ENCODE measurements at places on chromosomes 13 and 19.
A peak's percentile ranks its signal among the peaks of the same experiment; 100 is the strongest.

GRCh38 chr13:20582026-20582425 lies 15.1 kb downstream of the IFT88 start:
- no peak for DNase-seq

GRCh38 chr19:18503337-18503970 lies 18.4 kb downstream of the ELL start:
- DNase-seq = no peak

GRCh38 chr19:49847731-49848696 lies 2.9 kb upstream of the PTOV1 start:
- DNase-seq = no peak

- DNase-seq = no peak
Observed at GRCh38 chr13:30196025-30196424, 111.3 kb downstream of the KATNAL1 start.

DNA sequence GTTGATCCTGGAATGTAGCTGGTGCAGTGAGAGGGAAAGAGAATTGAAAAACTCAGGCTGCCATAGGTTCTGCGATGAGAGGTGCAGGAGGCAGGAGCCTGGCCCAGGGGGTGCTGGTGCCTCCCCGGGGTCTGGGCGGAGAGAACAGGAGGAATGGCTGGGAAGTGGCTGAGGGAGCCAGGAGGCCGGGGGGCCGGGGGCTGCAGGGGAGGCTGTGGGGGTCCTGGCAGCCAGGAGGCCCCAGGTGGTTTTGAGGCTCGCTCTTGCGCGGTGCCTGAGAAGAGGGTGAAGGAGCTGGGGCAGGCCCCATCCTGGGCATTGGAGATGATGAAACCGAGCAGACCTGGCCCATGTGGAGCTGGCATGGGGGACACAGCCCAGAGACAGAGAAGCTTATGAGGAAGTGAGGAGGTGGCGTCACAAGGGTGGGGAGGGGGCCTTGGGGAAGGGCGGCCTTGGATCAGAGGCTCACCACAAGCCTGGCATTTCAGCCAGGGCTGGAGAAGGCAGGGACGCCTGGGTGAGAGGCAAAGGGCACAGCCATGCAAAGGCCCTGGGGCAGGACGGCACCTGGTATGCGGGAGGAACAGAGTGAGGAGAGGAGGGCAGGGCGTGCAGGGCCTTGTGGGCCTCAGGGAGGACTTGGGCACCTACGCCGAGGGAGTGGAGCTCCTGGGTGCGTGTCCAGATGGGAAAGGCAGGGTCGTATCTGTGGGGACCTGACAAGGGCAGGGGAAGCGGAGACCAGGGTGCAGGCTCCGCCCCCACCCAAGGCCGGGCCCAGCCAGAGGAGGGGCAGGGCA lies 1.3 kb upstream of the TEKTIP1 start:
- DNase-seq = no peak

GRCh38 chr19:27774827-27775226 lies 1438.1 kb downstream of the UQCRFS1 start:
- peak; percentile 41 for DNase-seq

DNA sequence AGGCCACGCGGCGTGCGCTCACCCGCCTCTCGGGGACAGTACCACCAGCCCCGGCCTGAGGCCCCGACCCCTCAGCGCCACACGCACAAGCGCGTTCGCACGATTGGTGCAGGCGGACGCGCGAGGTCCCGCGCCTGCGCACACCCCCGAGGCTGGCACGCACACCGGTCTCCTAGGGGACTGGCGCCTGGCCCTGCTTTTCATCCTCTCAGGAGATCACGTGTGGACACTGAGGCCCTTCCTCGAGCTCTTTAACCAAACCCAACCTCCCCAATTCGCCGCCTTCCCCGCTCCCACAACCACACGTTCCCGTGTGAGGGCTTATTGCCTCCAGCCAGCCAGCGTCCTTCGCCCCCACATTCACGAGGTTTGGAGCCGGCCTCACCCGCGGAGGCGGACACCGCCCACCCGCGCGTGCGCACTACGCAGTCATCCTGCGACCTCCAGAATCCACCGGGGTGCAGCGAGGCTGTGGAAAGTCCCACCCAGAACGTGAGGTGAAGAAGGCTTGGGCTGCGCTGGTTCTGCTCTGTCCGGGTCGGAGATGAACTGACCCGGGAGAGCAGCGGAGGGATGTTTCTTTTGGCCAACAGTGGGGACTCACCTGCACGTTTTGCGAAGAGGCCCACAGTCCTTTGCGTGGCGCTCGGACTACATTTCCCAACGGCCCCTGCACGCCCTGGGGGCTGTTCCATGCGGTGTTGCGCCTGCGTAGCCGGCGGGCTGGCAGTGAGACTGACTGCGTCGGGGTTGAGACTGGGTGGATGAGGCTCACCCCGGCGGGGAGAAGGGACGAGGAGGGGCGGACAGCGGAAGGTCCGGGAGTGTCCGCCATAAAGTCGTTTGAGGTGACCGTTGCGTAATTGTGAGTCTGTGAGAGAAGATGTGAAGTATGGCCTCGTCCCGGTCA lies 539 bp upstream of the ZNF667 start:
- peak; percentile 73 for DNase-seq

DNA sequence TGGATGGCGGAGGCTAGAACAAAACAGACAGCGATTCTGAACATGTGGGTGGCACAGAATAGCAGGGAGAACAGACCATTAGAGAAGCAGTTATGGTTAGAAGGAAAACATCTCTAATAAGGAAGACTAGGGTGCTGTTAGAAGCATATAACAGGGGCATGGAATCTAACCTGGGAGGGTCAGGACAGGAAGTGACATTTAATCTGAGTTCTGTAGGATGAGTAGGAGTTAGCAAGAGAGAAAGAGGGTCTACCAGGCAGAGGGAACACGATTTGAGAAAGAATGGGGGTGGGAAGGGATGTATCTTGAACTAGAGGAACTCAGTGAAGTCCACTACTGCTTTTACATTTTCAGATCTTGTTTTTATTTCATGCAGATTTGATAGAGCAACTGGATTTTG lies 48.6 kb downstream of the B3GLCT start:
- DNase-seq = no peak

DNA sequence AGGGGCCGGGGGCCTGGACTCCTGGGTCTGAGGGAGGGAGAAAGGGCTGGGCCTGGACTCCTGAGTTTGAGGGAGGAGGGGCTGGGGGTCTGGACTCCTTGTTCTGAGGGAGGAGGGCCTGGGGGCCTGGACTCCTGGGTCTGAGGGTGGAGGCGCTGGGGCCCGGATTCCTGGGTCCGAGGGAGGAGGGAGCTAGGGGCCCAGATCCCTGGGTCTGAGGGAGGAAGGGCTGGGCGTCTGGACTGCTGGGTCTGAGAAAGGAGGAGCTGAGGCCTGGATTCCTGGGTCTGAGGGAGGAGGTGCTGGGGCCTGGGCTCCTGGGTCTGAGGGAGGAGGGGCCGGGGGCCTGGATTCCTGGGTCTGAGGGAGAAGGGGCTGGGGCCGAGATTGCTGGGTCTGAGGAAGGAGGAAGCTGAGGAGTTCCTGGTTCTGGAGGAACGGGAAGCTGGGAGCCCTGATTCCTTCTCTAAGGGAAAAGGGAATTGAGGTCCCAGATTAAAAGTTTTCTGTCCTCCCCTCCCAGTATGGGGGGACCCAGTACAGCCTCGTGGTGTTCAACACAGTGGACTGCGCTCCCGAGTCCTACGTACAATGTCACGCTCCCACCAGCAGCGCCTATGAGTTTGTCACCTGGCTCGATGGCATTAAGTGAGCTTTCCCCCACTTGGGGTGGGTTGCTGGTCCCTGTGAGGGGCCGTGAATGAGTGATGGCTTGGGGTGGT lies 721 bp downstream of the MED25 start:
- DNase-seq = no peak

DNA sequence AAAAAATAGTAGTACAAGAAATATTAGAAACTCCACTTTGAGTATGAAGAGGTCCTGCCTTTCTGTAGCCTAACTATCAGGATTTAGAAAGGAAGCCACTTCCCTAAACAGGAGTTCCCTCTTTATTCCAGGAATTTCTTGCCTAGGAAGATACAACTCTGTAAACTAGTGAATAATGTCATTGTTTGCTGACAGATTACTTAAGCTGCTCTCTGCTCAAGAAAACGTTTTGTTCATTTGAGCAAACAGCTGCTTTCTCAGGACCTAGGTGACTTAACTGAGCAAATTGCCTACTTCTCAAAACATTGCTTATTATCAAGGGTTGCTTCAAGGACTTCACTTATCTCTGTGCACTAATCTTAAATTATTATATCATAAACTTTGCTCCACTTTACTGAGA lies 1419.4 kb upstream of the SLC10A2 start:
- DNase-seq = no peak

- no peak for DNase-seq
Observed at GRCh38 chr13:21235174-21235573, 58.7 kb downstream of the MRPL57 start.

GRCh38 chr13:112804374-112804773 lies 114.5 kb downstream of the ATP11A start:
- no peak for DNase-seq

GRCh38 chr19:9498183-9498902 lies at the start of gene ZNF560:
ZNF560 (minus strand) TSS chr19:9498616; CDS start chr19:9475313, 23,303 bp downstream.
- peak; percentile 20 for DNase-seq

DNA sequence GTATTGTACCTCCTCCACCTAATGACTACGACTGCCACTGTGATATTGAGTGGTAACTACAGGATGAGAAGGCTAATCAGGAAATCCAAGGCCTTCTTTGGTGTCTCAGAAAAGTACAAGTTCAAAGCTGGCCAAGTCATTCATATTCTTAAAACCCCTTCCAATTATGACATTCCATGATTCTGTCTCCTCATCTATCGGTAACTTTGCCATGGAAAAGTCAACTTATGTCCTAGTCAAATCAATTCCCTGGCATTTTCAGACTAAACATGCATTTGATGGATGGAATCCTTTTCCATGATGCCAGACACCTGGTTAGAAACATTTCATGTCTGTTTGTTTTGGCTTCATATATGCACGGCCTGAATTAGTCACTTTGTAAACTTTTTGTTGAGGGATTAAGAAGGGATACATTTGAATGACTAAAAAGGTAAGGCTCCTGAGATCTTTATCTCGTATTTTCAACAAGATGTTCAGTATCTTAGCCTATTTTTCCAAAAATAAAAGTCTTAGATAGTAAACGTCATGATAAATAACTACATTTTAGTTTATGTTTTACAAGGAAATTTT lies 186.5 kb downstream of the NHLRC3 start:
- DNase-seq = no peak

DNA sequence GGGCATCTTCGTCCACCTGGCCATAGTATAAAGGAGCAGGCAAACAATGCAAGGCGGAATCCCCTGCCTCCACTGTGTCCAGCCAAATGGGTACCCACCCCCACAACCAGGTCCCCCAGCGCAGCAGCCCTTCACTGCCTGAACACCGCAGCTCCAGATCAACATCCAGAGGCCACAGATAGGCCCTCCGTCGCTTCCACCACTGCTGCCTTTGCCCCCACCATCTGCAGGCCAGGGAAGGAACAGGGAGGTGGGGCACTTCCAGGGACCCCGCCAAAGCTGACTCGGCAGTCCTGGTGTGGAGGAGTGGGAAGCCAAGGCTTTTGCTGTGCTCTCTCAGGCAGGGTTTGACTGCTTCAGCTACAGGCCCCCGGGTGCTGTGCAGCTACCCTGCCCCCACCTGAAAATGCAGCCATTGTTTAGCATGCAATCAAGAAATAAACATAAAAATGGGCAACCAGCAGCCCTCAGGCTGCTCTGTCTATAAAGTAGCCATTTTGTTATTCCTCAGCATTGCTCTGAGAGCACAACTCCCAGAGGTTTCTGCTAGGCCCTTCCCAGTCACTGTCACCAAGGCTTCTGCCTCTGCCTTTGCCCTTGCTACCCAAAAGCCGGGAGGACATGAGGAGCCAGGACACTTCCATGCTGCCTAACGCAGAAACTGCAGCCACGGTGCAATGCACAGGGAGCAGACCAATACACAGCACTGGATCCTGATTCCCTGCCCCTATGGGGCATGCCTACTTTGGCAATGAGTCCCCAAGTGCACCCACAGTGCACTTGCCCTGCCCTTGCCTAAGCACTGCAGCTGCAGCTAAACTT lies 733.2 kb upstream of the KLHL1 start:
- no peak for DNase-seq

GRCh38 chr13:50918567-50918966 lies 9.0 kb downstream of the RNASEH2B start:
- no peak for DNase-seq

DNA sequence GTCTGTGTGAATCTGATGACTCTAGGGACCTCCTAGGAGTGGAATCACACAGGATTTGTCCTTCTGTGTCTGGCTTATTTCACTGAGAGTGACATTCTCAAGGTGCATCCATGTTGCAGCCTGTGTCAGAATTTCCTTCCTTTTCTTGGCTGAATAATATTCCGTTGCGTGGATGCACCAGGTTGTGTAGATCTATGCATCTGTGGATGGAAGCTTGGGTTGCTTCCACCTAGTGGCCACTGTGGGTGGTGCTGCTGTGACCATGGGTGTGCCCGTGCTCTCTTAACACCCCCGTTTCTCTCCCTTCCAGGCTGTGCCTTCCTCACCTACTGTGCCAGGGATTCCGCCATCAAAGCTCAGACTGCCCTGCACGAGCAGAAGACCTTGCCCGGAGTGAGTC lies 26.2 kb downstream of the CELF5 start:
- peak; percentile 62 for DNase-seq

DNA sequence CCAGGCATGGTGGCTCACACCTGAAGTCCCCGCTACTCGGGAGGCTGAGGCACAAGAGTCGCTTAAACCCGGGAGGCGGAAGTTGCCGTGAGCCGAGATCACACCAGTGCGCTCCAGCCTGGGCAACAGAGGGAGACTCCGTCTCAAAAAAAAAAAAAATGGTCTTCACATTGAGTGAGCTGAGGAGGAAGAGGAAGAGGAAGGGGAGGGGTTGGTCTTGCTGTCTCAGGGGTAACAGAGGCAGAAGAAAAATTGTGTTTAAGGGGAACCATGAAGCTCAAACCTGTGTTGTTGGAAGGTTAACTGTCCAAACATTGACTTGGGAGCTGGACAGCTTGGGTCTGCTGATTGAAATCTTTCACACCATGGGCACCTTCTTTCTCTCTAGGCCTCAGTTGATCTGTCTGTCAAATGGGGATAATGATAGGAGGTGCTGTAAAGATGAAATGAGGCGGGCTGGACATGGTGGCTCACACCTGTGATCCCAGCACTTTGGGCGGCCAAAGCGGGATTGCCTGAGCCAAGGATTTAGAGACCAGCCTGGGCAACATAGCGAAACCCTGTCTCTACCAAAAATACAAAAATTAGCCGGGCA lies 9.8 kb upstream of the SLC44A2 start:
- no peak for DNase-seq

DNA sequence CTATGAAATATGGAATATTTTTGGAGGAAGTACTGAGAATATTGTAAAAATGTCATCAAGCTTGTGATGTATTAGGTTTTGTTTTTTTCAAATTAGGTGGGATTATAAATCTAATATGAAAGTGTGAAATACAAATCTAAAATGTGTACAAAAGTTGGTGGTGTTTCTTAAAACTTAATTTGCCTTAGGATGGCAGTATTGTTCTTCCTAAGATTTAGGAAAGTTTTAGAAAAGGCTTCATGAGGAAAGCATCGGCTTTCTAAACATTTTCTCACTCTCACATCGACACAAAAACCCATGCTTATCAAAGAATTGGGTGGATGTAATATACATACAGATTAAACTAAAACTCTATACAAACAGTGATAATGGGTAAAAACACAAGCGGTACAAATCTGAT lies 972.0 kb upstream of the PCDH20 start:
- DNase-seq = no peak

Data from stimulated activated CD4-positive, alpha-beta T cell treated with anti-CD3 and anti-CD28 coated beads, Interleukin-15, amount 100 ng/mL, for 24 hours (primary cell).